Activated CD4-positive, alpha-beta T cell treated with anti-CD3 and anti-CD28 coated beads for 48 hours (primary cell): ENCODE measurements at places on chromosomes 4 and X.

GRCh38 chr4:22099896-22100295 is 151.3 kb upstream of the KCNIP4 start:
- DNase-seq = no peak

DNA sequence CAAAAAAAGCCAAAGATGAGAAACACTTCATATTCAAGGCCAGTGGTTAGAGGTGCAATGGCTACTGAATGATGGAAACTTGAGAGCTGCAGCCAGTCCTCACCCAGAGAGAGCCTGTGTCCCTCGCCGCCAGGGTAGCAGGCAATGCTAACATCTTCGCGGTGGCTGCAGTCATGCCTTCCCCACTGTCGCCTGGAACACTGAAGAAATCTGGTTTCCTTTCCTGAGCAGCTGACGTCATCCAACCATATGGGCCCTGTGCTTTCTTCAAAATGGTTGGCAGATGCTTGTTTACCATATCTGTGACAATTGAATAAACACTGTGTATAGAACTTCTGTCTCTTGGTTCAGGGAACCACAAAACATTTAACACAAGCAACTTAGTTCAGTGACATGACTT is 39.7 kb downstream of the PRSS12 start:
- DNase-seq = no peak

DNA sequence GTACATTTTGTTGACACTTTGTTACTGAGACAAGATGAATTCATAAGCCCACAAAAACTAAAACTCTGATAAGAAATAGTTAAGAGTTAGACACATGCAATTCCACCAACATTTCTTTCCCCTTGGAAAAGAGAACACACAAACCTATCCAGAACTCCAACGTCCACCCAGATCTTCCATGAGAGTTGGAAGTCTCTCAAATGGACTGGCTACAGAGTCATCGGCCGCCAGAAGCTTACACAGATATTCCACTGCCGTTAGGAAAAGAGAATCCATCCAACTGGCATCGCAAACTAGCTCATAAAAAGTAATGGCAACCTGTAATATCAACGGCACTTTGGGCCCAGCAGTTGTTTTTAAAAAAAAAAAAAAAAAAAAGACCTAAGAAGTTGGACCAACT is 114.7 kb downstream of the PRKX start:
- no peak for DNase-seq

- DNase-seq = no peak
These were observed 45.5 kb upstream of the NKX1-1 start for GRCh38 chr4:1451752-1452122.

- peak; percentile 42 for DNase-seq
These were observed 265.9 kb downstream of the ADAMTS3 start for GRCh38 chr4:72302981-72303704.

- DNase-seq = peak; percentile 68
These were observed at the start of gene RNF150 for GRCh38 chr4:141133146-141133998. TSS of gene RNF150 (minus strand) at chr4:141133469.

DNA sequence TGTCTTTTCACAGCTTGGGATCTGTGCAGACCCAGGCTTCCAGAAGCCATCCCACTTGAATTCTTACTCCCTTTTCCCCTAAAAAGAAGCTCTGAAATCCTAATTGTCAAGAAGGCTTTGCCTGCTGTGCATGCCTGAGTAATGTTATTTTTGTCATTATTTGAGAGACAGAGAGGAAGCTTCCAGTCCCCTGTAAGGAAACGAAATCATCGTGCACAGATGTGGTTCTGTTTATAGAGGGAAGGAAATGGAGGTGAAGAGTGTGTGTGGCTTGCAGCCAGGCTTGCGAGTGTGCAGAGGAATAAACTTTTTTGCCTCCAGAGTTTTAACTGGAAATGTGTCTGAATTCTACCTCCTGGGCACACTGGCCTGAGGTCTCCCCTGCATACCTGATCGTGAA is 70.2 kb downstream of the TBL1X start:
- no peak for DNase-seq

- DNase-seq = peak; percentile 6
These were observed 28.5 kb upstream of the FGF2 start for GRCh38 chr4:122798101-122798500.

DNA sequence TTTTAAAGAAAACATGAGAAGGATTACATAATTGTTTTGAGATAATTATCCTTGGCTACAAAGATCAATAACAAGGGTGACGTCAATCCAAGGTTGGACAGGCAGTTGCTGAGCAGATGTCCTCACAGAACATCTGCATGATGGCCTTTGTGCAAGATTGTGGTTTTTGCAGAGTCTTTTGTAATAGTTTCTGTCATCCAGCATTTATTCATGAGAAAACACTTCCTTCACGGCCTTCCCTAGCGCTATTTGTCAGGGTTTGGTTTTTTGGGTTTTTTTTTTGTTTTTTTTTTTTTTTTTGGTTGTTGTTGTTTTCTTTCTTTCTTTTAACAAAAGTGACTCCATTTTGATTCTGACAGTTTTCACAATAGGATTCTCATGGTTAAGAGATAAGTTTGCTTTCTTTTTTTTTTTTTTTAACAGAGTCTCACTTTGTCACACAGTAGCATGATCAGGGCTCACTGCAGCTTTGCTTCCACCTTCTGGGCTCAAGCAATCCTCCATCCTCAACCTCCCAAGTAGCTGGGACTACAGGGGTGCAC is 31.5 kb upstream of the ELF2 start:
- no peak for DNase-seq

DNA sequence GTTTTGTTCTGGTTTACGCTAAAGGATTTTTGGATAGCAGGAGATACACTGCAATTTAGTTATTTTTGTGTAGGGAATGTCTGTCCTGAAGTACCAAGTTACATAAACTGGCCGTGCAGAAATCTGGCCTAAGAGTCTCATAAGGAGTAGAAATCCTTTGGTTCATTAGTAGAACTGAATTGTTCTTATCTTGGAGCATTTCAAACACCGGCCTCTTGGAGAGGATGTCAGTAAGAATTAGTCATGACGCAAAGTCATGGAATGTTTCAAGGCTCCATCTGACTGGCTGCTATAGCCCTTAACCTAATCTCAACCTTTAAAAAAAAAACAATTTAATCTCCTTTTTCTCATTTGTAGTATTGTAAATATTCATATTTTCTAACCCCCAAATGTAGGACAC is 15.2 kb downstream of the PDLIM3 start:
- no peak for DNase-seq

- no peak for DNase-seq
These were observed 146.4 kb upstream of the EOLA2 start for GRCh38 chrX:150084496-150085229.

DNA sequence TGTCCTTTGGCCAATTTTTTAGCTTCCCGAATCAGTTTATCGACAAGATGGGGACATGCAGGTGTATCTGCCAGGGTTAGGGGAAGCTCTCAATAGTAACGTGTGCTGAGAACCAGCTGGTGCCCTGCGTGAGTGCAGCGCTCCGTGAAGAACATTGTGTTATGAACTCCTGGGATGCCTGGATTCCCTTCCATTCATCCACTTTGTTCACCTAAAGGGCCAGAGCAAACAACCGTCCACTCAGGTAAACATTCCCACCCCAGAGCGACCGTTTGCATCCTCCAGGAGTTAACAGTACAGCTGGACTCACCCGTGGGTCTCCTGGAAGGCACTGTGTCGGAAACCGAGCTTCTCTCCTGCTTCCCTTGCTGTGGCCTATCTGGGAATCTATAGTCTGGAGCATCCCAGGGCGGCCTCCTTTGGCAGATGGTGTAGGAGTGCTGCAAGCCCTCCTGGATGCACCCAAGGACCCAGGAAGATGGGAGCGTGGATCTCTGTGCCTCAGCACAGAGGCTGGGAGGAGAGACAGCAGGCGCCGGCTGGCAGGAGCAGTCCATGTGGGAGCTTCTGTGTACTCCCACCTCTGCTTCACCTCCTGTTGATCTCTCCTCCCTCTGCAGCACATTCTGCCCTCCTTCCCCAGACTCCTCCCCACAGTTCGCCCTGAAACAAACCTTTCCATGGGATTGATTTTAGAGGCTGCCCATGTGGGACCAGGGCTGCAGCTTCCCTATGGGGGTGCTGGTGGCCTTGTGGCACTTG is 62.7 kb downstream of the SHROOM2 start:
- DNase-seq = no peak

DNA sequence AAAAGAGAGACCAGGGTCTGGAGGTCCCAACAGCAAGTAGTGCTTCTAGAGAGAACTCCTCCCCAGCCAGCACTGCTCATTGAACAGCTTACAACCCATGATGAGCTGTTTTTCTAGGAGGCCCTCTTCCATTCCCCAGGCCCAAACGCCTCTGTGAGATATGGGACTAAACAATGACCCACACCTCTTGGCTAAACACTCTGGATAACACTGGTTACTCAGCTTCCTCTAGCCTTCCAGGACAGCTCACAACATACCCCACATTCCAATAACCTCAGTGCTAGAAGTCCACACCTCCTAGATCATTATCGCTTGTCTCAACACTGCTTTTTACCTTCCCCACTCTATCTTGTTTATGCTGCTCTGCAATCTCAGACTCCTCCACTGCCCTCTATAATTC is 35.4 kb upstream of the PGRMC2 start:
- no peak for DNase-seq

- no peak for DNase-seq
These were observed 136.0 kb downstream of the UGT8 start for GRCh38 chr4:114734594-114734993.

DNA sequence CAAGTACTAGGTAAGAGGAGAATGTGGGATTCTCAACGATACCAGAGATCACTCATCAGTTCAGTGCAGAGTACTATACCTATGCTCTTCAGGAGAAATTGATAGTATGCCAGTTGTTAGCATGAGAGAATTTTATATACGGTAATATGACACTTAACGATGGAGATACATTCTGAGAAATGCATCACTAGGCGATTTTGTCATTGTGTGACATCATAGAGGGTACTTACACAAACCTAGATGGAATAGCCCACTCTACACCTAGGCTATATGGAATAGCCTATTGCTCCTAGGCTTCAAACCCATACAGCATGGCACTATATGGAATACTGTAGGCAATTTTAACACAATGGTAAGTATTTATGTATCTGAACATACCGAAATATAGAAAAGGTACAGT is 140.2 kb downstream of the SLIT2 start:
- DNase-seq = no peak

- DNase-seq = no peak
These were observed 57.3 kb downstream of the ABCG2 start for GRCh38 chr4:88101165-88101564.

- no peak for DNase-seq
These were observed 213.4 kb downstream of the MAML3 start for GRCh38 chr4:139940600-139940999.

- DNase-seq = peak; percentile 59
These were observed 24.8 kb upstream of the AFAP1 start for GRCh38 chr4:7964459-7964858.

- no peak for DNase-seq
These were observed 305 bp upstream of the MAB21L2 start for GRCh38 chr4:150581641-150582051.

- no peak for DNase-seq
These were observed 62.9 kb upstream of the SLC7A11 start for GRCh38 chr4:138305050-138305449.

- no peak for DNase-seq
These were observed 48.9 kb downstream of the ACSL4 start for GRCh38 chrX:109684136-109684535.

DNA sequence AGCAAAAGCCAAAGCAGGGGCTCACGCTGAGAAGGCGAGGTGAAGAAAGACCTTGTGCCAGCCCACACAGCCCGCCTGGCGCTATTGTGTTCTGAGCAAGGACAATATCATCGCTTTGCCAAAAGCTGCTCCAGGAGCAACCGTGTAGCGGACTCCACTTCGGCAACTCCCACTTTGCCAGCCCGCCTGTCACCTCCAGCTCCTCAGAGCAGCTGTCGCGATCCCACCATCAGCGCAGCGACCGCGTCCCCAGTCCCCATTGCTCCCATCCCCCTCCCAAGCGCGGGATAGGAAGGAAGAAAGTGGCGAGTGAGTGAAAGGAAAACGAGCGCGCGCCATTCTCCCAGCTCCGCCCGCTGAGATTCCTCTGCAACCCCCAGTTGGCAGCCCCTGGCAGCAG is 759 bp downstream of the ZC4H2 start:
- peak; percentile 21 for DNase-seq

- DNase-seq = no peak
These were observed 994.0 kb downstream of the ARAP2 start for GRCh38 chr4:35250331-35250730.

GRCh38 chr4:42488554-42488953 is 91.3 kb downstream of the SHISA3 start:
- no peak for DNase-seq

DNA sequence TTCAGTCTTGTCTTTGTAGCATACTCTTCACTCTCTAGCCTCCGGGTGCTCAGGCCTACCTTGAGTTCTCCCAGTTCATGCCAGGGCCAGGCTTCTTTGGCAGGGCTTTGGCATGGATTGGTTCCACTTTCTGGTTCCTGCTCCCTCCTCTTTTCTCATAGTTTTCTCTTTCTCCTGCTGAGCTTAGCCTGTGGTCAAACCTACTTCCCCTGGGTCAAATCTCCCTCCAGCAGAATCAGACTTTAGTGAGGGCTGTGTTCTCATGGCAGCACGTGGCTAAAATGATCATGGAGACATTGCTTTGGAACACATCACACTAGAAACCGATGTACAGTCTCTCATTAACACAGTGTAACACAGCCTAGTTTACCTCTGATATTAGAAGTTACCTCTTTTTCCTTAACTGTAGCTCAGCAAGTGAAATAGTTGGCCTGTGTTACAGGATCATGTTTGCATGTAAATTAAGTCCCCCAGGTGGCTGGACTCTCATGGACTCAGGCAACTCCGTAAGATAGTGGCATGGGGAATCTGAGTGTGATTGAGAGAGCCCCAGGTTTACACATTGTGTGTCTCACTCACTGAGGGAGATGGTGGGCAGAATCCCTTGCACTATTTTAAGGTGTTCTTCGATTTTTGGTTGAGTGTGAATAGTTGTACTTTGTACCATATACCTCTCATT is 13.3 kb downstream of the RAB9A start:
- DNase-seq = no peak

DNA sequence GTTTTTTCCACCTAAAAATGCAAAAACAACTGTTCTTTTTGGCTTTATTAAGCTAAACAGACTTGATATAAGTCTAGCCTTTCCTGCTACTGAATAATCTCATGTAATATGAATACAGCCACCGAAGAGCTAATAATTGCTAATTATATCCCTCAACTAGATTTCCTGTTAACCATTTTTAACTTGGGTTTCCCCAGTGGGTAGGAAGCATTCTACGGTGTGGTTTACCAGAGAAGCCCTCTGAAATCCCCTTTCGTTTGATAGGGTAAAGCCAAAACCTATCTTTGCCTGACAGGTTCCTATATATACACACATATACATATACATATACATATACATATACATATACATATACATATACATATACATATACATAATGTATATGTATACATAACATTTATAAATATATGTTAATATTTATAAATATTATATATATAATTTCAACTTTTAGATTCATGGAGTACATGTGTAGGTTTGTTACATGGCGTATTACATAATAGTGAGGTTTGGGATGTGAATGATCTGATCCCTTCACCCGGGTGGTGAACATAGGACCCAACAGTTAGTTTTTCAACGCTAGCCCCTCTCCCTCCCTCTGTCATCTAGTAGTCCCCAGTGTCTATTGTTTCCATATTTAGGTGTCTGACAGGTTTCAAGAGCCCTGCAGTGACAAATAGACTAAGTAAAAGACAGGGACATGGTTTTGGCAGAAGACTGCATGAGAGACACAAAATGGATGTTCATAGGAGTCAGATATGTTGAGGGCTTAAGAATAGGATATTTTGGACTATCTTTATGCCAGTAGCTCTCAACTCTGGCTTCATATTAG is 62.4 kb downstream of the ATXN3L start:
- DNase-seq = no peak
